Peyer's patch (tissue), 4 donors: ENCODE measurements at places on chromosomes 3 and 15. TPM values are rescaled to one million over a fixed set of nuclear protein-coding genes. Genes with fewer than 3 reads are reported as not detected.

Gene CD80
- total RNA-seq, result 4.2 TPM

Gene LSM3
- total RNA-seq, result 5.8 TPM

- DNase-seq, result no peak
Observed at GRCh38 chr3:188397766-188398705, 244.1 kb downstream of the LPP start.

GRCh38 chr3:114445233-114445632 lies 151.4 kb downstream of the TIGIT start:
- no peak for DNase-seq

- no peak for DNase-seq
Observed at GRCh38 chr3:150232992-150233451, 175.1 kb upstream of the TSC22D2 start.

- DNase-seq, result no peak
Observed at GRCh38 chr3:31105438-31106077, 211.1 kb upstream of the GADL1 start.

DNA sequence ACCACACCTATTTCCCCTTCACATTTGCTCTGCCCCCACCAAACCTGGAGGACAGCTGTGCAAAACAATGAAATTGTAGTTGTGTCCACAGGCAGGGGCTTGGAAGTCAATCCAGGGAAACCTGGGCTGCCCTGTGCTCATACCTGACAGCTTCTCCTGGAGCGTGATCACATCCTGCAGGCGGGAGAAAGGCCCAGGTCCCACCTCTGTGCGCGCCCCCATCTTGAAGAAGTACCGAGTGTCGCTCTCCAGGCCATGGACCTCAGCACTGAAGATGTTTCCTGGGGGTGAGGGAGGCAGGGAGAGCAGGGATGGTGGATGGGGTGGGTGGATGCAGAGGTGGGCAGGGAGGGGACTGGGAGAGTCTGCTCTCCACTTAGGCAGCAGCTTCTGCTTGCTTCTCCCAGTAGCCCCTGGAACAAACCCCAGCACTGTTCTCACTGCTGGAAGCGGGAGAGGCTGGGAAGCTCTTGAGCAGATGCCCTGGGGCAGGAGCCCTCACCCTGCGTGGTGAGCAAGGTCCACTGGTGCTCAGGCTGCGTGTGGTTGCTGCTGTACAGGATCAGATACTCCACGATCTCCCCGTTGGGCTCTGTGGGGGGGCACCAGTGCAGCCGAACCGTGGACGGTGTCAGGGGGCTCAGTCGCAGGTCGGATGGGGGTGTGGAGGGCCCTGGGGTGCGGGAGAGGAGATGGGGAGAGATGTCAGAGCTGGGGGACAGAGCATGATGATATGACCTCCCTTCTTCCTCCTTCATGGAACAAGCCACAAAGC lies 10.7 kb upstream of the IGDCC3 start:
- no peak for DNase-seq

DNA sequence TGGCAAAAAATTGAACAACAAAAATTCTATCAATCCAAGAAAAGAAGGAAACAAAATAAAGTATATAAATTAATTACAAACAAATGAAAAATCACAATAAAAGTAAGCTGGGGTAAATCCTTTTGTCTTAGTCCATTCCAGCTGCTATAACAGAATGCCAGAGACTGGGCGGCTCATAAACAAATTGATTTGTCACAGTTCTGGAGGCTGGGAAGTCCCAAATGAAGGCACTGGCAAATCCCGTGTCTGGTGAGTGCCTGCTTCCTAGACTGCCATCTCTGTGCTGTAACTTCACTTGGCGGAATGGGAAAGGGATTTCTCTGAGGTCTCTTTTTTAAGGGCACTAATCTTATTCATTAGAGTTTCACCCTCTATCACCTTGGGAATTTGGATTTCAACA lies 53.6 kb upstream of the RPL35A start:
- DNase-seq, result no peak

DNA sequence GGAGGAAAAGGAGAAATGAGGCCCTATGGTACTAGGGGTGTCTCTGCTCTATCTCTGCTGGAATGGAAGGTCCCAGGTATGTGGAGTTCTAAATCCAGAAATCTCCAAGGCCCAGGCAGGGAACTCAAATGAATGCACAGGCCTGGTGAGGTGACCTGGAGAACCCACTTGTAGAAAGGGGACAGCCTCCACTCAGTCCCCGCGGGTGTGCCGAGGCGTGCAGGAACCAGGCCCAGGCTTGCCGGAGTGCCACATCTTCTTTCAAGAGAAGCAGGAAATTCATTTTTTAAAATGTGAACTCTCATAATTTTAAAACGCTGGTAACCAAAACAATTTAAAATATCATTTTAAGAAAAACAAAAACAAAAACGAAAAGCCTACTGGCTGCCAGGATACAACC lies 32.2 kb upstream of the ADCY5 start:
- no peak for DNase-seq
